ENCODE measurements at places on chromosomes 16 and 17.
A peak's percentile ranks its signal among the peaks of the same experiment; 100 is the strongest.

DNA sequence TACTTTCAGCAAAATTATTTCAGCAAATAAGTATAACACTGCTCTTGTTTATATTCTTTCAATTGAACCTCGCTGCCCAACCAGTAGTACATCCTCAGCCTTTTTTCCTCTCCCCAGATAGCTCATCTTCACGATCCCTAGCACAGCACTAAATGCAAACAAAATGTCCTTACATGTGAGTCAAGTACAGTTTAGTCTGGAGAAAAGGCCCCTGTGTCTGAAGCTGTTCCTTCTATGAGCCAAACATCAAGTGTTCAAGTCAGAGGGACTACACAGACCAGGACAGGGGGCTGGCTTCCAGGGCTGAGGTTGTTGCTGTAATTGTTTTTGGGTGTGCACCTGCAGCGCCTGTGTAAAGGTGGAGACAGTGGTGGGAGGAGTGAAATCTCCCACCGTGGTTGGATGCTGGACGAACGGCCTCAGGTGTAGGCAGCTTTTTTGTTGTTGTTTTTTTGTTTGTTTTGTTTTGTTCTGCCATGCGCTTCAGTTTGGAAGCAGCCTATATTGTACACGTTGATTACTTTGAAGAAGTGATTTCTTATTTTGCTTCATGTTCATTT, 147.1 kb downstream of the PRKCA start:
- no peak for DNase-seq

- no peak for DNase-seq
Observed at GRCh38 chr17:68670967-68671693, 70.0 kb upstream of the FAM20A start.

DNA sequence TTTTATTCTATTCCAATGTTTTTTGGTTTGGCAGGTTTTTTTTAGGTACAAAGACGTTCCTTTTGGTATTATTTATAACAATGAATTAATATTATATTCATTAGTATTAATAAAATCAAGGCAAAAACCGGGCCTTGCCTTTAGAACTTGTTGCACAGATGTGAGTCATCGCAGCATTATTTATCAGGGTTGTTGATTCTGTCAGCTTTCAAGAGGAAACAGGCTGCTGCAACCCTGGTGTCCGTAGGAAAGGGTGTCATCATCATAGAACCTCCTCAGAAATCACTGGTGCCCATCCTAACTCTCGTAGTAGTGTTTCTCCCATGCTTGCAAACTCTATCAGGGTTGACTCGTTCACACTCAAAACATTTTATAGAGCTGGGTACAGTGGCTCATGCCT, 10.2 kb upstream of the LRRC37B start:
- DNase-seq = no peak

- no peak for DNase-seq
Observed at GRCh38 chr17:64653325-64653984, 8.7 kb downstream of the SMURF2 start.

GRCh38 chr16:57060323-57061083, 31.9 kb upstream of the CPNE2 start:
- no peak for DNase-seq

GRCh38 chr17:42288803-42289610, 709 bp downstream of the STAT5A start:
- DNase-seq = no peak

DNA sequence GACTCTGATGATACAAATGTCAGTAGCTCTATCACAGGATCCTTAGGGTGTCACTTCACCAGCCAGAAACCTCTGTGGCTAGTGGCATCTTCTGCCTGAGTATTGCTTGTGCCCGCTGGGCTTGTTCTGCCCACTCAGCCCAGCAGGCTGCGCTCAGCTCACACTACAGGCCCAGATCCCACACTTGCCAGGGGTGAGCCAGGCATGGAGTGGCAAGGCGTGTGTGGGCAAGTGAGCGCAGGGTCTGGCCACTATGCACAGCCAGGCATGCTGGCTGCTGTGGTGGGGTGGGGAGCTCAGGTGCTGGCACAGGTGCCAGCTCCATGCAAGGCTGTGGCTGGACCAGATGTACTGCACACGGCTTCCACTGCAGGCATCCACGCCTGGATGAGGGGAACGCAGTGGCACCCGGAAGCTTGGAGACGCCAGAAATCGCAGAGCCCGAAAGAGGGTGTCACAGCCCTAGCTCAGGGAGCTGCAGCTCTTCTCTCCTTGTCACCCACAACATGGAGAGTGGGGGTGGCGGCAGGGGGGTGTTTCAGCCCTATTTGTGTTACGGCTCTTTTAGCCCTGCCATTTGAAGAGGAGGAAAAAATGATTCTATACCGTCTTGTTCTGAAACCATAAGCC, 10.2 kb downstream of the CFAP97D1 start:
- no peak for DNase-seq

DNA sequence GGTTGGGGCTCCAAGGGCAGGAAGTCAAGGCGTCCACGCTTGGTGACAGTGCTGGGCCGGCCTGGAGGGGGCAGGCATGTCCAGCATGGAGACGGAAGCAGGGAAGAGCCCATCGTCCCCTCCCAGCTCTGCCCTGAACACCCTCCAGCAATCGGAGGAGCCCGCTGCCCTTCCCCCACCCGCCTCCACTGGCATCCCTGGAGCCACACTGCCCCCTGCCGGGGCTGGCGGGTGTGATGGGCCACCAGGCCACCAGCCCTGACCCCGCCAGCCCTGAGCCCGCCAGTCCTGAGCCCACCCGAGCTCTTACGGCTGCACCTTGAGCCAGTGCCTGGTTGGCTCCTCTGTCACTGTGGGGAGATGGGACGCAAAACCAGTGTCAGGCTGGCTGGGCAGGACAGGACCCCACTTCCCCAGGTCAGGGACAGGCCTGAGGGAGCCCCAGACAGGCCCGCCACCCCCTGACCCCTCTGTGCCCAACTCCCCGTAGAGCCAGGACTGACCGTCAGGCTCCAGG, 4.1 kb upstream of the CDH15 start:
- DNase-seq = peak; percentile 89

- no peak for DNase-seq
Observed at GRCh38 chr17:73271072-73271471, 9.4 kb upstream of the CPSF4L start.

DNA sequence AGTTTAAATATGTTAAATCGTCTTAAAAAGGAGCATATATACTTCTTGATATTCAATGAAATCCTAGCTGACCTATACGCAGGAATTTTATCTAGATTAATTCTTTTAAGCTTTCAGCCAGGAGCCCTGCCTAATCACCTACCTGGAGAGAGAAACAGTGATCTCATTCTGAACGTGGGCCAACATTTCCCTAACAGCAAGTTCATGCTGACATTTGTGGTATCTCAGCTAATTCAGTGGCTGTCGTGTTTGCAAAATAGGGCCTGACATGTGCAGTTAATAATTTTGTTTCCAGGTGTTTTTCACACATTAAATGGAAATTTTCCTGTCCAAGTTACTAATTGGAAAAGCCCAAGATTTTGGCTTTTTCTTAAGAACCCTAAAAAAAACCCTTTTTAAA, 17.4 kb downstream of the KRT24 start:
- DNase-seq = no peak

GRCh38 chr17:43722269-43722619, 36.3 kb downstream of the SOST start:
- DNase-seq = no peak

Measured in femur (tissue), 1 donor.